ENCODE measurements at places on chromosomes 12 and 14. TPM values are rescaled to one million over a fixed set of nuclear protein-coding genes. Genes with fewer than 3 reads are reported as not detected.
A peak's percentile ranks its signal among the peaks of the same experiment; 100 is the strongest.

The MRPS35 gene
- 53.1 TPM for polyA plus RNA-seq

The KIF5A gene
- polyA plus RNA-seq = 0.46 TPM

The FSCB gene
- polyA plus RNA-seq = not detected

The LARP4 gene
- 21.3 TPM for polyA plus RNA-seq

The EPS8 gene
- 35.2 TPM for polyA plus RNA-seq

DNA sequence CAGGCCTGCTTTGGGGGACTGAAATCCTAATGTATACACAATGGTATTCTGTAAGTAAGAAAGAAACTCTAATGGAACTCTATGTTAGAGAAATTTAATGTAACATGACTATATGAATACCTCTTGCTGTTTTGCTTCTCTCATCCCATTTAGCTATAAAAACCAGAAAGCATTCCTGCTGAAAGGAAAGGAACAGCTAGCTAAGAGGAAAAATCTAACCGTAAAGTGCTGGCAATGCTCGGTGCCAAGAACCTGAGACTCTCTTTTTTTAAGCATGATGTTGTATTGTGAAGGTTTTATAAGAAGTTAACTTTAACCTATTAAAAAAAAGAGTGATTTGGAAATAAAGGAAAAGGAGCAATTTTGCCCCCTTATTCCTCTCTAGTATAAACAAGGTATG, 75.6 kb upstream of the DACT1 start:
- no peak for DNase-seq

DNA sequence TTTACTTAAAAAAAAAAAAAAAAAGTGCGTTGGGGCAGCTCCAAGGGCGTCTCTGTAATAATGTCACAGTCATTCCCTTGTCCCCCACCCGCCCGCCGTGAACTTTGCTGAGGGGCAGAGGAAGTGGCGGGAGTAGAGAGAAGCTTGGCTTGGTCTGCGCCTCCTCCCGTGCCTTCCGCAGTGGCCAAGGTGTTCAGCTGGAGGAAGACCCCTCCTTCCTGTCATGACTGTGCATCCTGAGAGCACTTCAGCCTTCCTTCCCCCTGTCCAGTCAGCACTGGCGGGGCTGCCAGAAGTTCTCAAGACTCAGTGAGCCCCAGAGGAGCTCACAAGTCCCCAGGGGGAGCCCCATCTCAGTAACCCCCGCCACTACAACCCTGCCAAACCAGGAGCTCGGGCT, 32.2 kb downstream of the AACS start:
- no peak for DNase-seq

DNA sequence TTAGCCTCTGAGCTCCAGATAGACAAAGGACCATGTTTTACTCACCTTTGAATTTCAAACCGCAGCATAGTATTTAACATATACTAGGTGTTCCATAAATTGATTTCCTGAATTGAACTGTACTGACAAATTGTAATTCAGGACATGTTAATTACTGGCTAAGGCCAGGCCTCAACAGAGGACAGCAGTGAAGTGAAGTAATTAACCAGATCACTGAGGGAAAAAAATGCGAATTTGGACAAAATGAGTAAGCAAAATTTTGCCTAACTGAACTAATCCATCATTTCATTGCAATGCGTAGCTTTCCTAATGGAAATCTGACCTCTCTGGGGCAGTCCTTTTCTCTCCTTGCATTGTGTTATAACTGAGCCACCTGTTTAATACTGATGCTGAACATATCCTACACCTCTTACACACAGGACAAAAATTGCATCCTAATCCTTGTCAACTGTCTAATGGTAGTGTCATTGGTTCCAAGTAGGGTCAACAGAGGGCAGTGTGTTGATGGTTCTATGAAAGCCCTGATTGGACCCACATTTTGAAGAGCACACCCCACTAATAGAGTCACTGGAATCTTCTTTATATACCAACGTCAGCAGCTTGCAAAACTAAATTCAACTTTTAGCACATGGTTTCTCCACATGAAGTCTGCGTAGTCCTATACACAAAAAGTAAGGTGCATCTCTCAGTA, 148.4 kb downstream of the SLC25A21 start:
- no peak for DNase-seq

GRCh38 chr14:68459480-68460136, 333.3 kb downstream of the ZFP36L1 start:
- DNase-seq = no peak

DNA sequence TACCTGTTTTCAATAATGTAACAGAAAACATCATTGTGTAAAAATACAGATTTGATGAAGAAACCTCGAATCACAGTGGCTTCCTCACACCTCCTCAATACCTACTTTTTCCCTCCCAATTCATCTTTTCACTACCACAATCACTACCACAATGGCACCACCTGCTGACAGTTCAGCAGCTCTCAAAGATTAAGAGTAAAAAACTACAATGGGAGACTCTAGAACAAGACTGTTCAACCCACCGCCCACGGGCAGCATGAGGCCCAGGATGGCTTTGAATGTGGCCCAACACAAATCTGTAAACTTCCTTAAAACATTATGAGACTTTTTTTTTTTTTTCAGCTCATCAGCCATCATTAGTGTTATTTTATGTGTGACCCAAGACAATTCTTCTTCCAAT, 15.2 kb downstream of the MED6 start:
- peak; percentile 21 for DNase-seq

DNA sequence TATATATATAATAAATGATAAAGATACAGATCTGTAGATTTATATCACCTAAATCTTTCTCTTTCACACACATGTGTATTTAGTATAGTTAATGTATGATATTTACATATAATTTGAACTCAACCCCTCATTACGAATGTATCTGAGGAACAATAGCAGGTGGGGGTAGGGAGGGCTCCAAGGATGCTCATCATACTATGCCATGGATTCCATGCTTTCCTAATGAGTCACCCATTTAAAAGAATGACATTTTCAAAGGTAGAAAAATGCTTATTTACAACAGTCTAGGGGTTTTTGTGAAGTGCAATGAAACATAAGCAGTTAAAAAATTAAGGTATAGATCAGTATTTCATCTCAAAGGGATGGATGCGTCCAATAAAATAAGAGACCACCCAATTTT, 181.6 kb downstream of the SOX5 start:
- DNase-seq = no peak

- DNase-seq = no peak
These were observed 28.0 kb downstream of the TMEM117 start for GRCh38 chr12:43863770-43864366.

DNA sequence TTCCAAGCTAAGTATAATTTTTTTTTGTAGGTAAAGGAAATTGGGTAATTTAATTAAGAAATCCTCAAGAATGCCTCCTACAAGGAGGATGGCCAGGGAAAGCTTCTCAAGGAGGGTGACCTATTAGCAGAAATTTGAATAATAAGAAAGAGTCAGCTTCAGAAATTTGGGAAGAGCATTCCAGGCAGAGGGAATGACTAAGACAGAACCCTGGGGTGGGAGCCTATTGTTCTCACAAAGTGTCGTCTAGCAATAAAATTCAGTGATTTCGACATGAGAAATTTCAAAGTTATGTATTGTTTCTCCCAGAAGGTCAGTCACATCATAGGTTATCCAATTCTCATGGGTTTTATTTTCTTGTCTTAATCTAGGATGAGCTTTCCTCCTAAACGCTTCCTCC, 1168.4 kb downstream of the AACS start:
- no peak for DNase-seq

DNA sequence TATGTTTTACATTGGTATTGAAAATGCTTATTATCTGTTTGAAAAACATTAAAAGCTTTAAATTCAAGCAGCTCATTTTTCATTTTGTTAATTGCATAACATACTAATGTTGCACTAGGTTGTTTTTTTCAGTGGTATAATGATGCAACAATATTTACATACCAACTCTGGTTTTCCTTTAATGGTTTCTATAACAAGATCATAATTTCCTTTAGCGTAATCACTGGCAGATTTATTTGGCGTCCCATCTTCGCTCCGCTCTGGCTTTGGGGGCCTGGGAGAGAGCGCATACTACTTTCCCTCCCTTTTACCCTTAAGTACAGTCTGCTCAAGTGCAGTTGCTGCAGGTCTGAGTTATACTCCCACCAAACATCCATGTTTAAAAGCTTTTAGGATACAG, 574.1 kb downstream of the PRKD1 start:
- no peak for DNase-seq

DNA sequence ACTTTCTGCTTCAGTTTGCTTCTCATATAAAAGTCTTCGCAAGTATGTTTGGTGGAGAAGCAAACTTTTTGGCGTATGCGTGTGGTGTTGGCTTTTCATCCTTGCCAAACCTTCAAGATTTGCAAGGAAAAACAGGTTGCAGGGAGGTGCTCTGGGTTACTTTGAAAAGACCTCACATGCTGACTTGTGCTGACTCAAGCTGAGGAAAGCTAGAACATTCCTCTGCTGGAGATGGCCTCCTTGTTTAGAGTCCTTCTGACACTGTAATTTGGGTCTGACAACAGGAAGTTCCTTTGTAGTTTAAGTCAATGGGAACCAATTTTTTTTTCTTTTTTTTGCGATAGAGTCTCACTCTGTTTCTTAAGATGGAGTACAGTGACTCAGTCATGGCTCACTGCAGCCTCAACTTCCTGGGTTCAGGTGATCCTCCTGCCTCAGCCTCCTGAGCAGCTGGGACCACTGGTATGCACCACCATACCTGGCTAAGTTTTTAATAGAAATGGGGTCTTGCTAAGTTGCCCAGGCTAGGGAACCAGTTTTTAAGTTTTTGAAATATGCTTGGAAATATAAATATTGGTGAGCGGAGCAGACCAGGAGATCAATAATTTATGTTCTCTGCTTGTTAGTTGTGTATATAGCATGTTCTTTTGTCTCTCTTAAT, 2.6 kb upstream of the ACACB start:
- DNase-seq = no peak

All from mammary epithelial cell (primary cell).